ENCODE measurements at places on chromosomes 16 and 17.

- no peak for DNase-seq
These were observed 101.6 kb downstream of the CCT6B start for GRCh38 chr17:34859652-34860051.

DNA sequence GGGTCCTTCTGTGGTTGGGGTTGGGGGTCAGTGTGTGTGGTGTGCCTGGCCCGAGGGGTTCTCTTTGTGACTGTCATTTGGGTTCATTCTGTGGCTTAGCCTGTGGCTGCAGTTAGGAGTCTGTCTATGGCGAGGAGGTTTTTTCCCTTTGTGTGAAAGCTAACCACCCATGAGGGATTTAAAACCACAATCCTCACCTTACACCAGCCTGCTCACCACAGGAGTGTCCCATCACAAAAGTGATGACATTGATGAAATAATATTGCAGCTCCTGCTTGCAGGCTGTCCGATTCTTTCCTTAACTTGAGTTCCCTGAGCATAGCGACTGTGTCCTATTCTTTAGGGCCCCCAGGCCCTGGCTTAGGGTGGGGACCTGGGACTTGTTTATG lies 113.6 kb downstream of the RAP1GAP2 start:
- no peak for DNase-seq

- DNase-seq: no peak
These were observed 70.2 kb downstream of the ARHGAP44 start for GRCh38 chr17:12859520-12859919.

- DNase-seq: no peak
These were observed 3.7 kb upstream of the TACO1 start for GRCh38 chr17:63596856-63597586.

DNA sequence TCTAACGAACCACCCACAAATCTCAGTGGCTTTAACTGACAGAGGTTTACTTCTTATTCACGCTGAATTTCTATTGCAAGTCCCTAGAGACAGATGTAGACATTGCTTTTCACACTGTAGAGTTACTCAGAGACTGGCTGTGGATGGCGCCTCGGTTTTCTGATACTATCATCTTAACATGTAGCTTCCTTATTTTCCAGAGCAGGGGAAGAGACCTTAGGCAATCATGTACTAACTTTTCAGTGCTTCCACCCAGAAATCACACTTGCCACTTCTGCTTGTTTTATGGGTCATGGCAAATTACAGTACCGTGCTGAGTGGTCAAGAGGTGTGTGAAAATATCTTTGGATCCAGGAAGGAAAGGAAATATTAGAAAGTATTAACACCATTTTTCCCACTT lies 65.4 kb downstream of the MAF start:
- no peak for DNase-seq

DNA sequence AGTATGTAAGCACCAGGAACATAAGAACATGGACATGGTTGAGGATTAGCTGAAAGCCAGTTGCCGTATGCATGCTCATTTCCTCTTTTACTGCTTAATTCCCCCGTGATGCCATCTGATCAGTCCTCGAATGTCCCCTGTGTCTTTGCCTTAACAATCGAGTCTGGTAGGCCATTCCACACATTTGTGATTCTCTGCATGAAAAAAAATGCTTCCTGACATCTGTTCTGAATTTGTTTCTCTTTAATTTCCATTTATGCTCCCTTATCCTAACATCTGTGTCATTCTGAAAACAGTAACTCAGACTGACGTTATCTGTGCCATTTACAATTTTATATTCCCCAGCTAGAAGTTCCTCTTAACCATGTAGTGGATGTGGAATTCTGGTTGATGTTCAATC lies 158.2 kb upstream of the TOX3 start:
- DNase-seq: no peak

DNA sequence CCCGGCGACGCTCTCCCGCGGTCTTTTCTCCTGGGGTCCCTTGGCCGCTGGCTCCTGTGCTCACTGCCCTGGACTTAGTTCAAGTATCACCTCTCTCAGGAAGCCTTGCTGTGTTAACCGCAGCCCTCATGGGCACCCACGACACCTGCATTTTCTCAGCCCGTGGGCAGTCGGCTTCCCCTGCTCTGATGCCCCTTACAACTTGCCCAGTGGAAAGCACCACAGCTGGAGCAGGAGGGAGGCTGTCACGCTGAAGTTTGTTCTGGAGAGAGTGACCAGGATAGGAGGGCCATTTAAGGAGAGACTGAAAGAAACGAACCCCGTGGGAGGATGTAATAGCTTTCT lies 395 bp downstream of the STXBP4 start:
- no peak for DNase-seq

- DNase-seq: no peak
These were observed 906 bp upstream of the CARMIL2 start for GRCh38 chr16:67644038-67644437.

DNA sequence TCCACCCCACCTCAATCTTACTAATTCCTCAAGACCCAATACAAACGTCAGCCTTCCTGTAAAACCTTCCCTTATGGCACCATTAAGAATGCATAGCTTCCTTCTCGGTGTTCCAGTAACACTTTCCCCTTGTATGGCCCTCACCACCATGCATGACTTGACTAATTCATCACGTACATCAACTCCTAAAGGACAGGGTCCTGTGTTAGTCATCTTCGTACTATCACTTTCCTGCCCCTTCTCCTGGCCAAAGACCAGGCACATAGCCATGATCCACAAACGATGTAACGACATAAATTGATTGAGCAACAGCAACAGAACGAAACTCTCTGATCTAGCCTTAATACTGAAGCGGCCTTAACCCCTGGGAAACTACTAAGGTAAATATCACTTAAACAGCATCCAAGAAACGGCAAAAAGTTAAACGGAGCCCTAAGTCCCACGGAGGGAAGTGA lies 612 bp downstream of the PSMD12 start:
- no peak for DNase-seq

GRCh38 chr17:68343976-68344375 lies 52.7 kb downstream of the ARSG start:
- DNase-seq: no peak

DNA sequence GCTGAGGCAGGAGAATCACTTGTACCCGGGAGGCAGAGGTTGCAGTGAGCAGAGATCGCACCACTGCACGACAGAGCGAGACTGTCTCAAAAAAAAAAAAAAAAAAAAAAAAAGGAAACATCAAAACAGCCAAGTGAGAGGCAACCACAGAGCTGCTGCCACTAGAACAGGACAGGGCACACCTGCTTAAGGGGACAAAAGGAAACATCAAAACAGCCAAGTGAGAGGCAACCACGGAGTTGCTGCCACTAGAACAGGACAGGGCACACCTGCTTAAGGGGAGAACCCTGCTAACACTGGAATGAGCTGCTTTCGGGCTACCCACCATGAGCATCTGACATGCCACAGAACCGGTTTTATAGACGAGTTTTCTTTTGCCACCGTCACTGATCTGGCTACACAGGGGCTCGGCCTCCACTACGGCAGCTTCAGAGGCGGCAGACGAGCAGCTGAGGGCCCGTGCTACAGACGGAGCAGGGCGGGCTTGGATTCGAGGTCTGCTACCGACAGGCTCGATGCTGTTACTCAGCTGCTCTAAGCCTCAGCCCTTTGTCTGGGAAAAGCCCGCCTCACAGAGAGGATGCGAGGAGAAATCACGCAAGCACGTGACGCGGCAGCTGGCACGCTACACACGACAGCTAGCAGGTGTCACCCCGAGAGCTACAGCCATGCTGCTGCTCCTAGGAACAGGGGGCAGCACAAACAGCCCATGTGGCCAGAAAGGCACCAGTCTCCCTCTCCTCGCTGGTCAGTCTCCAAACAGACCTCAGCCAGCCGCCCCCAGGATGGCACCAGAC lies 2.0 kb downstream of the P4HB start:
- DNase-seq: no peak

GRCh38 chr16:12320298-12320706 lies 343.8 kb downstream of the SNX29 start:
- no peak for DNase-seq

DNA sequence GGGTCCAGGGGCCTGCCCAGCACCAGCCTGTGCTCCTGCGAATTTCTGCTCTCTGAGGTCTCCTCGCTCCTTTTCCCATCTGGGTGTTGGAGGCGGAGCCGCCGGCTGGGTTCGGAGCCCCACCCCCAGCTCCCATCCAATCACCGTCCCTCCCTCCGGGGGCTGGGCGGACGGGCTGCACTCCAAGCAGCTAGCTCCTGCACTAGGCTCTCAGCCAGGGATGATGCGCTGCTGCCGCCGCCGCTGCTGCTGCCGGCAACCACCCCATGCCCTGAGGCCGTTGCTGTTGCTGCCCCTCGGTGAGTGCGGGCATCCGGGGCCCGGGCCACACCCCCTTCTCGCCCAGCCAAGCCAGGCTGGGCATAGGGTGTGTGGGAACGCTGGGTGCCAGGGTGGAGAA lies at the start of gene NRN1L:
Gene NRN1L, plus strand, starts transcription at position 202 of the 400 bp plus-strand sequence. Its CDS starts 19 bp downstream, at position 221.
- DNase-seq: peak; percentile 86

- DNase-seq: no peak
These were observed 4.0 kb downstream of the BPTF start for GRCh38 chr17:67829331-67829730.

DNA sequence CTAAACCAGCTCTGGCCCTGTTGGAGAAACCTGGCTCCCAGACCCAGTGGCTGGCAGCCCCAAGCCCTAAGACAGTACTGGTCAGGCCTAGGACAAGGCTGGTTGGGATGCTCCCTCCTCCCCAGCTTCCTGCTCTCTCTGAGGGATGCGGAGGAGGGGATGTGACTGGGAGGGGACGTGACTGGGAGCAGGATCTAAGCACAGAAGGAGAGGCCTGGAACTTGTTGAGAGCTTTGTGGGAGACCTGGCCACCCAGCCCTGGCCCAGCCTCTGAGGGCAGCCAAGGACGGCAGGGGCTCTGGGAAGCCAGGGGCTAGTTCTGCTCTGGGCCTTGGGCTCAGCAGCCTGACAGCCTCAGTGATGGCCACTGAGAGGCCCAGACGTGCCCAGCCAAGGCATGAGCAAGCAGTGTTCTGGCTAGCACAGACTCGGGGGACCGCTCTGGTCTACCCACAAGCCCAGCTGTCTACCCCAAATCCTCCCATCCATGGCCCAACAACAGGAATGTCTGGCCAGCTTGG lies 22.8 kb downstream of the ATP6V0D1 start:
- no peak for DNase-seq

- DNase-seq: no peak
These were observed 7.6 kb downstream of the PDILT start for GRCh38 chr16:20396846-20397467.

DNA sequence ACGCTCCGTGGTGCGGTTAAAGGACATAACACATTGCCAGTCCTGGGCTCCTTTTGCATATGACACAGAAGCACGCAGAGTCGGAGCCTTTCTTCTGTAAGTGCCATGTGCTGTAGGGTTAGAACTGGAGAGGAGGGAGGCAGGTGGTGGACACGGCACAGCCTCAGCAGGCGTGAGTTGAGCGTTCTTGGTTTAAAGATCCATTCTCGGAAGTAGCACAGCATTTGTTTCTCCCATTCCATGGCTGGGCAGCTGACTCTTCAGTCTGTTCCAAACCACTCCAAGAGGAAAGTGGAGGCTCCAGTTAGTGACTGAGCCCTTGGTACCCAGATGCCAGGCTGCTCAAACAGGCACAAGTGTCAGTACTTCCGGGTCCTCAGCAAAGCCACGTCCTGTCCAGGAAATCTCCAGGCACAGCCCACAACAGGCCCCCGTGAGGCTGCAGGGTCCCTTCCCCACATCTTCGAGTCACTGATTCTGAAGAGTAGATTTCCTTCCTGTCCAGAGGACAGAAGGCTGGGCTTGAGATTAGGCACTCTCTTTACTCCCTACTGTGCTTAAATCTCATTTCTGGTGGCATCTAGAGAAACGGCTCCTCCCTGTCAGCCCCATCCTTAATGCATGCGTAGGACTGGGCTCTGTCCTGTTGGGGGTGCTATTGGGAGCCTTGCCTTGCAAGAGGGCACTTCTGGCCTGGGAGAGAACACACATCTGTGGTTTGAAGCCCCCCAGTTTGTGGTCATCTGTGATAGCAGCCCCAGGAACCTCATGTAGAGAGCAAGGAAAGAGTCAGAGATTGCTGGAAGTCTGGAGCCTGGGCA lies 39.6 kb upstream of the NAT9 start:
- no peak for DNase-seq

DNA sequence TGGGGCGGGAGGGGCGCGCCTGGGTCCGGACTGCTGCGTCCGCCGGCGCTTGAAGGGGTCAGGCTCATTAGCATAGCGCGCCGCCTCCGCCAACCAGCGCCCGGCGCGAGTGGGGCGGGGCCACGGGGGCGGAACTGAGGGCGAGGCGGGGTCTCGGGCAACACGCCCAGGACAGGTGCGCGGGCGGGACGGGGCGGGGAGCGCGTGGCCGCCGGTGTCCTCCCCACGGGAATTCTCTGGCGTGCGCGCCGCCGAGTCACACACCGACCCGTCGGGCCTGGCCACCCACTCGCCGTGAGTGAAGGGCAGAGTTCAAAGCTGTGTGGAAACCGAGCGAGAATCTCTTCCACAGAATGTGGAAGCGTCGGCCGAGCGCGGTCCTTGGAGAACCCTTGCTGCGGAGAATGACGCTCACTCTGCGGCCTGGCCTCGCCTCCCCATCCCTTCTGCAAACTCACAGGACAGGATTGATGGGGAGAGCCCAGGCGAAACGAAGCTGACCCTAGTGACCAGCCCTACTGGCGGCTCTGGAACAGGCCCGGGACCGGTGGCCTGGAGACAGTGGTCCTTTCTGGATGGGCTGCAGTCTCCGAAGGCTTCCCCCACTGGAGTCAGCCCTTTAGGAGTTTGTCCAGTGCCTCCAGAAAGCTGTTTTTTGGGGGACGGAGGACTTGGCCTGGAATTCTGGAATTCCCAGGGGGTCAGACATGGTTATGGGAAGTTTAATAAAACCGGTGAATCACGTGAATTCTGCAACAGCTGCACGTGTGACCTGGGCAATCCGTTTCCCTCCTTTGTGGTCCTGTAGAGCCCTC lies at the start of gene SNAI3:
Gene SNAI3, minus strand, starts transcription at position 69 of the 815 bp plus-strand sequence. CDS start 101 bp downstream, outside the sequence.
- peak; percentile 44 for DNase-seq

DNA sequence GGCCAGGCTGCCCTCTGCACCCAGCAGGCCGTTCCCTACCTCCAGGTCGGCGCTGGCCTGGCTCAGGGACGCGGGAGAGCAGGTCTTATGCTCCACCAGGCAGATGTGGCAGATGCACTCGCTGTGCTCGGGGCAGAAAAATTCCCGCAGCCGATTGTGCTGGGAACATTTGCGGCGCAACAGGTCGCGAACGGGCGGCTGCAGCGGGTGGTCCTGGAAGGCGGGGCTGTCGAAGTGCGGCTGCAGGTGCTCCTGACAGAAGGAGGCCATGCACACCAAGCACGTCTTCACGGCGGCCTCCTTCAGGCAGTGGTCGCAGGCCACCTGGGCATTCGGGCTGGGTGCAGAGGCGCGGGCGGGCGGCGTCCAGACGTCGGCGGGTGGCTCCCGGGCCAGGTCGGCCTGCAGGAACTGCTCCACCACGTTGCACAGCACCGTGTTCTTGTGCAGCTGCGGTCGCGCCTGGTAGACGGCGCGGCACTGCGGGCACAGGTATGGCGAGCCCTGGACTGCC lies 439 bp downstream of the TRIM25 start:
- DNase-seq: no peak

DNA sequence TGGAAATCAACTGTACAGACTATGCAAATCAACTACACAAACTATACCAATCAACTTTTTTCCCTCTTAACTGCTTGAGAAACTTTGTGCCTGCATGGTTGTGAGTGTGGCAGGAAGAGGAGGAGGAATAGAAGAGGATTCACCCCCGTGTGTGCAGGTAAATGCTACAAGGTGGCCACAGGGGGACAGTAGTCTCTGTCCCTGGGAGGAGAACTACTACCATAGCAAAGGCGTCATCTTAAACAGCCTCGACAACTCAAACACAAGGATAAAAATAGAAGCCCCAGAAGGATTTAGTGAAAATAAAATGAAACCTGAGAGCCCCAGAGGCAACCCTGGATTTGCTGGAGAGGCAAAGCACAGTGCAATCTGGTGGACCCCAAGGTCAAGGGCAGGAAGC lies 199.5 kb upstream of the DYNLRB2 start:
- DNase-seq: no peak

All from tibial nerve (tissue), 4 donors.